ENCODE measurements at places on chromosomes 16 and 17.
A peak's percentile ranks its signal among the peaks of the same experiment; 100 is the strongest.

- no peak for DNase-seq
Observed at GRCh38 chr16:15961060-15961511, 11.7 kb downstream of the ABCC1 start.

DNA sequence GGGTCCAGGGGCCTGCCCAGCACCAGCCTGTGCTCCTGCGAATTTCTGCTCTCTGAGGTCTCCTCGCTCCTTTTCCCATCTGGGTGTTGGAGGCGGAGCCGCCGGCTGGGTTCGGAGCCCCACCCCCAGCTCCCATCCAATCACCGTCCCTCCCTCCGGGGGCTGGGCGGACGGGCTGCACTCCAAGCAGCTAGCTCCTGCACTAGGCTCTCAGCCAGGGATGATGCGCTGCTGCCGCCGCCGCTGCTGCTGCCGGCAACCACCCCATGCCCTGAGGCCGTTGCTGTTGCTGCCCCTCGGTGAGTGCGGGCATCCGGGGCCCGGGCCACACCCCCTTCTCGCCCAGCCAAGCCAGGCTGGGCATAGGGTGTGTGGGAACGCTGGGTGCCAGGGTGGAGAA is at the start of gene NRN1L:
TSS of gene NRN1L (plus strand) at position 202 of the 400 bp plus-strand sequence. CDS start at position 221, 19 bp downstream.
- peak; percentile 91 for DNase-seq

GRCh38 chr17:77569846-77570564 is 388.5 kb upstream of the TNRC6C start:
- DNase-seq: no peak

DNA sequence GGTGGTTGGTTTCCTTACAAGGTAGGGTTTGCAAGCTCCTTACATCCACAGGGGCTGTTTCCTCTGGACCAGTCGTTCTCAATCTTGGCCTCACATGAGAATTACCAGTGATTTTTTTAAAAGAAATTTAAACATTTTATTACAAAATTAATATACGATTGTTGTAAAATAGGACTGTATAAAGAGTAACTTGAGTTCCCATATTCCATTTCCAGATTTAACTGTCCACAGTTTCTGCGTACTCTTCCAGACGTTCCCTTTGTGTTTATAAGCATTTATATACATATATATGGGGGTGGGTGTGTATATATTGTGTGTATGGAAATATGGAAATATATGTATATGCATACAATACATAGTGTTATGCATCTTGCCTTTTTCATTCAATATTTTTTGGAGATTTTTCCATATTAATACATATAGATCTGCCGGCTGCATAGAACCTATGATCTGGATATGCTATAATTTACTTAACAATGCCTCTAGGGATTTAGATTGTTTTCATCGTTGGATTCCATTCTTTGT is 31.5 kb downstream of the HLF start:
- DNase-seq: no peak

DNA sequence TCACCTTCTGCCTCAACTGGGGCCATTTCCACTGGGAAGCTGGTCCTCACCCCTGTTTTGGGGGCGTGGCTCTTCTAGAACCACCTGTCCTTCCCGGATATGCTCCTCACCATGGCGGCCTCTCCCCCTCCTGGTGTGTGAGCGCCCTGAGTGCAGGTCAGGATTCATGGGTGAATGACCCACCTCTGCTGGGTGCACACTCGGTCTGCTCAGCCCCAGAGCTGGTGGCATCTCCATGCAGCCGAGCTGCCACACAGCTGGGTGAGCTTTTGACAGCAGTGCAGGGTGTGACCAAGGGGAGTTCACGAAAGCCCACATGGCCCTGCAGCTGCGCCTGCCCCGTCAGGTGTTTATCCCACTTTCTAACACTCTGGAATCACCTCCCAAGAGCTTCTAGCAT is 27.3 kb downstream of the GRIN2C start:
- no peak for DNase-seq

- DNase-seq: peak; percentile 54
Observed at GRCh38 chr16:50326835-50327465, 41.8 kb downstream of the BRD7 start.

GRCh38 chr16:58102665-58103392 is 26.4 kb downstream of the CFAP20 start:
- no peak for DNase-seq

- DNase-seq: no peak
Observed at GRCh38 chr16:11706180-11706742, 36.4 kb downstream of the TXNDC11 start.

DNA sequence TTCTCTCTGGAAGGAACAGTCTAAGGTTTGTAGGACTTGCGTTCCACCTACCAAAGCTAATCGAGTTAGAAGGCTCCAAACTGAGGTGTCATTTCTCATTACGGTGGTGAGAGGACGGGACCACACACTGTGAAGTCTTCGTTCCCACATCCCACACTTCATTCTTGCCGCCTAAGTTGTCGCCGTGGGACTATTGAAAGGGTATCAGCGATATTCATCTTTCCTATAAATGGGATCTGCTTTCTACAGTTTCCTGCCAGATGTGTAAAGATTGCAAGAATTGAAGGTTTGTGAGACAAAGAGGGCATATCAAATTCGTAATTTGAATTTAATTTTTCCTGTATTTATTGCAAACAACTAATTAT is 608 bp upstream of the TRIM37 start:
- DNase-seq: no peak

DNA sequence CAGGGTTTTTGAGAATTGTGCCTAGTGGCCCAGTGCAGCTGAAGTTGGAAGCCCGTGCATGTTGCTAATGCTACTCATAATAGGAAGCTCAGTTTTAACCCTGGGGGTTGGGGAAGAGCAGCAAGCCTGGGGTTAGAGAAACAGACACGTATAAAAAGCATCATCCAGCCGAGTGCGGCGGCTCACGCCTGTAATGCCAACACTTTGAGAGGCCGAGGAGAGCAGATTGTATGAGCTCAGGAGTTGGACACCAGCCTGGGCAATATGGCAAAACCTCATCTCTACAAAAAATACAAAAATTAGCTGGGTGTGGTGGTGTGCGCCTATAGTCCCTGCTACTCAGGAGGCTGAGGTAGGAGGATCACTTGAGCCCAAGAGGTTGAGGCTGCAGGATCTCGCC is 2.3 kb upstream of the CLUH start:
- DNase-seq: no peak

DNA sequence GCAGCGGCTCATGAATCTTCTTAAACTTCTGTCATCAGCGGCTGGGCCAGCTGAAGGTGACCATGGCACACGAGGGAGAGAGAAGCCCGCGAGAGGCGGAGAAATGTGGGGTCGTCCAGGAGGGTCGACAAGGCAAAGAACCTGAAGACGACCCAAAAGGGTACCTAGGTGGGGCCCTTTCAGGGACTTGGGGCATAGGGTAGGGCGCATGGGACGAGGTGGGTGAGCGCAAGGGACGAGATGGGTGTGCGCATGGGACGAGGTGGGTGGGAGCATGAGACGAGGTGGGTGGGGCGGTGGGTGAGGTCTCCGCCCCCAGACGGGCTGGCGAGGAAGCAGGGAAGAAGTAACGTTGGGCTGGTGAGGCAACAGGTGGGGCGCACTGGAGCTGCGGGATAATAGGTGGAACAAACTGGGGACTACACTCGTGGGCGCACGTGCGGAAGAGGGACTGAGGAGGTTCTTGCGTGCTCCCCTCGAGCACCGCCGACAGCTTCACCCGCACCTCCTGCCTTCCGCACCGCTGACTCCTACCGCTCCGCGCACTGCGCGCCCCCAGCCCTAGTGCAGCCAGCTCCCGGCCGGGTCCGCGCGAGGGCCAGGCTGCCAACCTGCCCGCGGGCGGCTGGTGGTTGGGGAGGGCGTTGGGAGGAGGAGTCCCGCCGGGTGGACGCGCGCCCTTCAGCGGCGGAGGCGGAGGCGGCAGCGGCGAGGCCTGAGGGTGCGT is 23.2 kb upstream of the CRYM start:
- DNase-seq: peak; percentile 91

- no peak for DNase-seq
Observed at GRCh38 chr17:79811868-79812352, 15.0 kb upstream of the CBX8 start.

- DNase-seq: no peak
Observed at GRCh38 chr17:62706598-62707424, 79.3 kb downstream of the MRC2 start.

DNA sequence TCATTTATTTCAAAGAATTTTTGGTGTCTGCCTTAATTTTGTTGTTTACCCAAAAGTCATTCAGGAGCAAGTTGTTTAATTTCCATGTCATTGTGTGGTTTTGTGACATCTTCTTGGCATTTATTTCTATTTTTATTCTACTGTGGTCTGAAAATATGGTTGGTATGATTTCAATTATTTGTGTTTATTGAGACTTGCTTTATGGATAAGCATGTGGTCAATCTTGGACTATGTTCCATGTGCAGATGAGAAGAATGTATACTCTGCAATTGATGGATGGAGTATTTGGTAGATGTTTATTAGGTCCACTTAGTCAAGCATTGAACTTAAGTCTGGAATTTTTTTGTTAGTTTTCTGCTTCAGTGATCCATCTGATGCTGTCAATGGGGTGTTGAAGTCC is 383.0 kb downstream of the PMP22 start:
- DNase-seq: no peak

DNA sequence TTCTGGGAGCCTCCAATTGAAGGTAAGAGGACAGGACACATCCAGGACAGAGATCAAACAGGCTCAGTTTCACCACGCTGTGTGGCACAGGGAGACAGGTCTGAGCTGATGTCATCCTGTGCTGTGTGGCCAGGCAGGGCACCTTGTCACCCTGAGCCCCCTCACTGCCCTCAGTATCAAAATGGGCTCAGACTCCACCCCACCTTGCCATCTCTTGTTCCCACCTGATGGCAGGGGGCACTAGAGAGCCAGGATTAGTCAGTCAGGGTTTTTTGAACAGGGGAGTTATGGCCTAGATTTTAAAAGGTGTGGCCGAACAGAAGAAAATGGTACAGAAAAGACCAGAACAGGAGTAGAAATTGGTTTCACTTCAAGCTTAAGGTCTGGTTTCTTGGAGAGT is 2.6 kb downstream of the KAT2A start:
- peak; percentile 59 for DNase-seq

GRCh38 chr17:4409659-4410058 is 24.1 kb upstream of the SPNS3 start:
- DNase-seq: peak; percentile 34

DNA sequence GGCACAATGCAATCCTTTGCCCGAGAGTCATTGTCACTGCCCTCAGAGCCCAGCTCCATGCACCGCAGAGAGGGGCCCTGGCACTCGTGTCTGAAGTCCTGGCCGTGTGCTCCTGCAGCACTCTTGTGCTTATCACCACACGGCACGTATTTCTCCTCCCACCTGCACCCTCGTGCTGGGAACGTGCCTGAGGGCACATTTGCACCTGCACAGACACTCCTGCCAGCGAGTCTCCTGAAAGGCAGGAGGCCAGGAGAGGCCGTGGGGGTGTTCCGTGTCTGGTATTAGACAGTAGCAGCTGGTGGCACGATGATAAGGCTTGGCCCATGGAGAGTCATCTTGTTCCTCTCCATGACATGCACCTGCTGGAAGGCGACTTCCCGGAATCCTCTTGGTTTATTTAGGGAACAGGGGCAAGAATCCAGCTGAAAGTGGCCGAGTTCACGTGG is 3.4 kb upstream of the ACSF3 start:
- no peak for DNase-seq

DNA sequence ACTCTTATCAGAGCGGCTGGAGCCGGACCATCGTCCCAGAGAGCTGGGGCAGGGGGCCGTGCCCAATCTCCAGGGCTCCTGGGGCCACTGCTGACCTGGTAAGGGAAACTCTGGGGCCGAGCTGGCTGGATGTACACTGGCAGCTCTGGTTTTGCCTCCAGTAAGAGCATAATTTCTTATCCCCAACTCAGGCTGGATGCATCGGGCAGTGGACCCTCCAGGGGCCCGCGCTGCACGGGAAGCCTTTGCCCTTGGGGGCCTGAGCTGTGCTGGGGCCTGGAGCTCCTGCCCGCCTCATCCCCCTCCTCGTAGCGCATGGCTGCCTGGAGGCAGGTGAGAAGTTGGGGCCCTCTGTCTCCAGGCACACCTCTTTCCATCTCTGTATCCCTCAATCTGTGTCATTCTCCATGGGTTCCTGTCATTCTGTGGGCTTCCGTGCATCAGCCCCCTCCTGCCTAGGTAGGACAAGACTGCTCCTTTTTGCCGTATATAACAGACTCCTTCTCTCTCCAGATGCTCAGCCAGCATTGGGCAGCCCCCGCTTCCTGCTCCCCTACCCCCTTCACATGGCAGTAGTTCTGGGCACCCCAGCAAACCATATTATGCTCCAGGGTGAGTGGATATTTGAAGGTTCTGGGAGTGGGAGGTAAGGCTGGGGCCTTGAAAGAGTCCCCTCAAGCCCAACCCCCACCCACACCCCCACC is 9.4 kb upstream of the TMEM88 start:
- no peak for DNase-seq

DNA sequence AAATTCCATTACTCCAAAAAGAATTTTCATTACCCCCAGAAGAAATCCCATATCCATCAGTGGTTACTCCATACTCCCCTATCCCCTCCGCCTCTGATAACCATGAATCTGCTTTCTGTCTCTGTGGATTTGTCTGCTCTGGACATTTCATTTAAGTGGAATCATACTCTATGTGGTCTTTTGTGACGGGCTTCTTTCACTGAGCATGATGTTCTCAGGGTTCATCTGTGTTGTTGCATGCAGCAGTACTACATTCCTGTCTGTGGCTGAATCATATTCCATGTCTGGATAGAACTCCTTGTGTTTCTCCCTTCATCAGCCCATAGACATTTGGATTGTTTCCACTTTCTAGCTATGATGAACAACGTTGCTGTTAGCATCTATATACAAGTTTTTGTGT is 59.5 kb upstream of the IRX3 start:
- DNase-seq: no peak

DNA sequence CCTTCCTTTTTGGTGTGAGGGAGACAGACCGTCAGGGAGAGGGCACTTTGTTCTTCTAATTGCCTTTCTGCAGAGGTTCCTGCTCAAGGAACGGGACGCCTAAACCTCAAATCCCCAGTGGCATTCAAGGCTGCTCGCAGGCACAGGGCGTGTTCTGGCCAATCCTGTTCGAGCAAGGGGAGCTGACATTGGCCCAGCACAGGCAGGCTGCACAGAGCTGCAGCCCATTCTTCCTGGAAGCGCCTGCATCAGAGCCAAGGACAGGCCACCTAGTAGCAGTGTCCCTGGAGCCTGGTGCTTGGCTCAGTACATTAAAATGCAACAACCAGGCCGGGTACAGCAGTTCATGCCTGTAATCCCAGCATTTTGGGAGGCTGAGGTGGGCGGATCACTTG is 72.2 kb upstream of the CREBBP start:
- DNase-seq: peak; percentile 45

DNA sequence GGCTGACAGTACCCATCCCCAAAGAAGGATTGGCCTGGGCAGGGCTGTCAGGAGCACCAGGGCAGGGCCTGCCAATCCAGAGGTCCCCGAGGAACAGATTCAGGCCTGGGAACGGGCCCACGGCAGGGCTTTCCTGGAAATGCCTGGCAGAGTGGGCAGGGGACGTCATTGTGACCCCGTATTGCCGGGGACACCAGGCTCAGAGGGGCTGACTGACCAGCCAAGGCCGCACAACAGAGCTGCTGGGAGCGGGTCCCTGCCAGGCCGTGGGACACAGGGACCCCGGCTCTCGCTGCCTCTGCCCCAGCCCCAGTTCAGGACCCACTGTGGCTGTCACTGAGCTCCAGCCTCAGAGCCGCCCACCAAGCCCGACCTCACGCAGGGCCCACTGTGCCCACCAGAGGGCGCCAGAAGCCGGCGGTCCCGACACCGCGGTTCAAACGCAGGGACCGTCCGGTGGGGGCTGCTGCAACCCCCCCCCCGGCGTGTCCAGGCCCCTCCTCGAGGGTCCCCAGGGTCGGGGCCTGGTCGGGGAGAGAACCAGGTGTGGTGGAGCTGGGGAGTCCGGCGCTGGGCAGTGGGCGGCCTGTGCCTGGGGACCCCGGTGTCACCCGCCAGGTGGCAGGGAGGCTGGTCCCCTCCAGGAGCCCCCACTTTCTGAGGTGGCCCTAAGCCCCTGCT is 15.2 kb upstream of the SSTR5 start:
- DNase-seq: peak; percentile 30

All from MCF 10A (cell line).